ENCODE measurements at places on chromosomes 1 and 21.
A peak's percentile ranks its signal among the peaks of the same experiment; 100 is the strongest.

GRCh38 chr1:162081316-162081715, 11.8 kb downstream of the NOS1AP start:
- no peak for DNase-seq

DNA sequence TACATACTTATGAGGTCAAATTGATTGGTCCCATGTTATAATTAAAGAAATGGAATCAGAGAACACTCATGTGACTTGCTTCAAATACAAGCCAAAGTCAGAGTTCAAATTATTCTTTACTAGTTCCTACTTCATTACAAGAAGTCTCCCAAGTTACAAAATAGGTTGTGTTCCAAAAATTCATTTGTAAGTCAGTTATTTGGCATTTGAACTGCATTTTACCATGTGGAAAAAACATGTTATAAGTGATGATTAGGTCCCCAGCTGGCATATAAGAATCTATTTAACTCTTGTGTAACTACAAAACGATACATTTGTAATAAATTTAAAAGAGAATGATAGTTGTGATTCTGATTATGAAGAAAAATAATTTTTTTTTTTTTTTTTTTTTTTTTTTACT, 124.1 kb downstream of the DISP1 start:
- no peak for DNase-seq

- DNase-seq = no peak
Measured at GRCh38 chr1:200253774-200254495, 155.9 kb downstream of the ZNF281 start.

DNA sequence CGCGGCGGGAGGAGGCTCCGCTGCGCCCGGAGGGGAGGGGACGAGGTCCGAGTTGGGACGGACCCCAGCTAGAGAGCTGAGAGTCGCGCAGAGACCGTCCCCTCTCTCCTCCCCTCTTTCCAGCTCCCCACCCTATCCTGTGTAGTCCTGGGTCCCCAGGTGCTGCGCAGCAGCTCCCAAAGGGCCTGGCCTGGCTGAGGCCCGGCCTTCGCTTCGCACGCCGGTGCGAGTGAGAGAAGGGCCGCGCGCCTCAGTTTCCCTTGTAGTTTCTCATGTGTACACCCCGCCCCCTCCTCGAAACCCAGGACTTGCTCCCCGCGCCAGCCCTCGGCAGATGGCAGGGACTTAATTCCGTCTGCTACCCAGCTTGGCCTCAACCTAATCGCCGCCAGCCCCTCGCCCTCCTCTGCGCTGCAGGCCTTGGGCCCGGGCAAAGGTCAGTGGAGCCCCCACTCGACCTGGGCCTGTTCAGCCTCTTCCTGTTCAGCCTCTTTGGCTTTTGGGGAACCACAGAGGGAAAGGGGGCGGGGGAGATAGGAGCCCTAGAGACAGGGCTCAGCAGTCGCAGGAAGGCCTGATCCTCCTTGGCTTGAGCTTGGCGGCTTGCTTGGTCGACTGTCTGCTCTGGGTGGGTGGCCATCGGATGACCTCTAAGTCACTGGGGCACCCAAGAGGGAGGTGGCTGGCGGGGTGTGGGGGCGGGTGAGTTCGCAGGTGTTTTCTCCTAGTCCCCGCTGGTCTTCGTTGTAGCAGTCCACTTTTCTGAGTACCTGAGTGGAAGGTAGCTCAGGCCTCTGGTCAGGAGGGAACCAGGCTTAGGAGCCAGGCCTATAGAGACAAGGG, 1.0 kb downstream of the ZNF687 start:
- DNase-seq = no peak

DNA sequence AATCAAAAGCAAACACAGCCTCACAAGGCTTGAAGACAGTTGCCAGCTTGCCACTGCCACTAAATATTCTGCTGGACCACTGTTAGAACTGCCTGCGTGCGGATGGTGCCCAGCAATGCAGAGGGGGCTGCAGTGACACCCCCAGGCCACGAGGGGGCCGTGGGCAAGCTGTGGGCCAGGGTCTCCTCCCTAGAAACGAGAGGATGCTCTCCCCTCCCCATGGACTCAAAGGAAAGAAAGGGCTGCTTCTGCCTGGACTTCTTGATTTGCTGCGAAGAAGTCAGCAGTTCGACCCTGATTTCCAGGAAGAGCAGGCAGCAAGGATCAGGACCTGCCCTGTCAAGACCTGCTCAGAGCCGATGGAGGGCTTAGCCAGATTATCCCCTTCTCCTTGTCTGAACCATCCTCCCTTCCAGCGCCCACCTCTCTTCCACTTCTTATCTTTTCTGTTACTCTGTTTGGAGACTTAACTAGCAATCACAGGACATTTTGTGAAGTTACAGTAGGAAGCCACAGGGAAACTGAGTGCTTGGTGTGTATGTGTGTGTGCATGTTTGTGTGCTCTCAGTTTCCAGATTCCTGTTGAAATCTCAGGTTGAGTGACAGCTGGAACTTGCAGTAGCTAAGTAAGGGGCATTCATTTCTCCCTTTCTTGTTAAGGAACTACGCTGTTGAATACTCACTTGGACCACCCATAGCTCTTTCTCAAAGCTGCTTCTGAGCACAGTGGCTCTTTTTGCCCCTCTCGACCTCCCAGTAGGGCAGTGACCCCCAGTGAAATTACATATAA, 2.7 kb downstream of the MAN1C1 start:
- peak; percentile 48 for DNase-seq

DNA sequence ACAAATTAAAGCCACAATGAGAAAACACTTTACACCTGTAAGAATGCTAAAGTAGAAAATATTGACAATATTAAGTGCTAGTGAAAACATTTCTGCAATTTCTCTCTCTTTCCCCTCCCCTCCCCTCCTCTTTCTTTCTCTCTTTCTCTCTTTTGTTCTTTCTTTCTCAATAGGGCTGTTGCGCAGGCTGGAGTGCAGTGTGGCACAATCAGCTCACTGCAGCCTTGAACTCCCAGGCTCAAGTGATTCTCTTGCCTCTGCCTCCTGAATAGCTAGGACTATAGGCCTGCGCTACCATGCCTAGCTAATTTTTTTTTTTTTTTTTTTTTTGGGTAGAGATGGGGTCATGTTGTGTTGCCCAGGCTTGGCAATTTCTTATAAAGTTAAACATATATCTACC, 5.9 kb upstream of the SHISAL2A start:
- no peak for DNase-seq

- DNase-seq = no peak
Measured at GRCh38 chr1:211788626-211789025, 41.9 kb downstream of the LPGAT1 start.

DNA sequence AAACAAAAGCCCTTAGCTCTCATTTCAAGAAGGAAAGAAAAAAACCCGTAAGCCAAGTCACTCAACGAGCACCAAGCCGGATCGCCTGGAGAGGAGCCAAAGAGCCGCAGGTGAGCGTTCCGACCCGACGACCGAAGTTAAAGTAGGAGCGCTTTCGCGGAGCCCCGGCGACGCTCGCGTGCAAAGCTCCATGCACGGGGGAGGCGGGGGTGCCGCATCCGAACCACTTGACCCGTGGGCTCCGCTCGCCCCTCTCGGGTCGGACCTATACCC, 382 bp downstream of the GPBP1L1 start:
- DNase-seq = no peak

DNA sequence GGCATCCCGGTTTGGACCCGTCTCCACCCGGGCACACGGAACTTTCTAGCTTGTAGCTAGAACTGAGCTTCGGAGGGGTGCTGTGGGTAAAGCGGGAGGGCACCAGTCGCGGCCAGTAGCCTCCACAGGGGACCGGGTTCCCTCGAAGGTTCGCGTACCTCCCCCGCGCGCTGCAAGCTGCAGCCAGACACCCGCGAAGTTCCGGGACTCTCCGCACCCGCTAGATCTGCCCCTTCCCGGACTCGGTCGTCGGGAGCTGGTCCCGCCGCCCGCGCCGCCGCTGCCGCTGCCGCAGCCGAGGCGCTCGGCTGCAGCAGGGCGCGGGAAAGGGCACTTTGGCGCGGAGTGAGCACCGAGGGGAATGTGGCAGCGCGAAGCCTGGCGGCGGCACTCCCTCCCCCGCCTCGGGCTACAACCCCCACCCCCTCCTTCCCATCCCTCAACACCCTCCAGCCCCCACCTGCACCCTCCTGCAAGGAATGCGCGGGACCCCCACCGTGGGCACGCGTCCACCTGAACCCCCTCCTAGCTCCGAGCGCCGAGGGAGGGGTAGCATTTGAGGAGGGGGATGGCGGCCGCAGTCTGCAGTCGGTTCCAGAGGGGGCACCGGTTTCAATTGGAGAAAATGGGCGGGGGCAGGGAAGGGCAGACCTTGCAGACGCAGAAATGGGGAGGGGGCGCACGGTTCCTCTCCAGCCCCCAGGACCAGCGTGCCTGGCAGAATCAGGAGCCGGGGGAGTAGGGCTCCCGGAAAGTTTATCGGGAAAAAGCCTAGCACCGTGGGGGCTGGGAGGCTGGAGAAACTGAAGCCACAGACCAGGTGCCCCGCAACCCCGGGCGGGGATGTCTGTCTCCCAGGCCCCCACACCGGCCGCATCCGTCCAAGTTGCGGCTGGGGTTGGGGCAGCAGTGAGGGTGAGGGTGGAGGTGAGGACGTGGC, 968 bp downstream of the CSMD2 start:
- no peak for DNase-seq

GRCh38 chr1:202577381-202577780, 132.9 kb downstream of the SYT2 start:
- no peak for DNase-seq

- DNase-seq = no peak
Measured at GRCh38 chr21:39217356-39218081, 34.3 kb upstream of the PSMG1 start.

DNA sequence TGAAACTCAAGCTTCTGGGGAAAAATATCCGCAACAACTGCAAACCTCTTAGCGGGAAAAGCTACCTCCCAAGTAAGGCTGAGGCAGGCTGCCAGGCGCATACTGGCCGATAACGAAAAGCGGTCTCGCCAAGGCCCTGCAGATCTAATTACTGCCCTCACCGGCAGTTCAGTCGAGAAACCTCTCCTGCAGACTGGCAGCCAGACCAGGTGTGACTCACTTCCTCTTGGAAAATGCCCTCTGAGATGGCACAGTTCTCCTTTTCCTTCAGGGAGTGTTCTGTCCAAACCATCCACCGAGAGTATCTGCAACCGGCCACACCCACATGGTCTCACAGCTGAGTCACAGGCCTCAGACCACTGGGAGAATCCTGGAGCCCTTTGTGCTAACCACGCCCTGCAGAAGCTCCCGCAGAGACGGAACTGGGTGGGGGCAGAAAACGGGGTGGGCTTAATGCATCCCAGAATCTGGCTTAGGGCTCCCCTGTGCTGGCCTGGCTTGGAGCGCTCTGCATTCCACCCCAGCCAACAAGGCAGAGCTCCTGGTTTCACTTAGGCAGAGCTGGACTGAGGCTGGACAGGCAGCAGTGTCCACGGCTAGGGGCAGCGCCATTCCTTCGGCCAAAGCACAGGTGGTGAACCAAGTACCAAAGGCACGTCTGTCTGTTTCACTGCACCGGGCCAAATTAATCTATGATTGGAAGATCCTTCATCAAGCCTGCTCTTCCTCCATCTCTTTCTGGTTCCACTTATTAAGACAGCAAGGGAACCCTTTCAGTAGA, 1.2 kb downstream of the S100A10 start:
- no peak for DNase-seq
